ENCODE measurements at places on chromosomes 1 and 21.
A peak's percentile ranks its signal among the peaks of the same experiment; 100 is the strongest.

DNA sequence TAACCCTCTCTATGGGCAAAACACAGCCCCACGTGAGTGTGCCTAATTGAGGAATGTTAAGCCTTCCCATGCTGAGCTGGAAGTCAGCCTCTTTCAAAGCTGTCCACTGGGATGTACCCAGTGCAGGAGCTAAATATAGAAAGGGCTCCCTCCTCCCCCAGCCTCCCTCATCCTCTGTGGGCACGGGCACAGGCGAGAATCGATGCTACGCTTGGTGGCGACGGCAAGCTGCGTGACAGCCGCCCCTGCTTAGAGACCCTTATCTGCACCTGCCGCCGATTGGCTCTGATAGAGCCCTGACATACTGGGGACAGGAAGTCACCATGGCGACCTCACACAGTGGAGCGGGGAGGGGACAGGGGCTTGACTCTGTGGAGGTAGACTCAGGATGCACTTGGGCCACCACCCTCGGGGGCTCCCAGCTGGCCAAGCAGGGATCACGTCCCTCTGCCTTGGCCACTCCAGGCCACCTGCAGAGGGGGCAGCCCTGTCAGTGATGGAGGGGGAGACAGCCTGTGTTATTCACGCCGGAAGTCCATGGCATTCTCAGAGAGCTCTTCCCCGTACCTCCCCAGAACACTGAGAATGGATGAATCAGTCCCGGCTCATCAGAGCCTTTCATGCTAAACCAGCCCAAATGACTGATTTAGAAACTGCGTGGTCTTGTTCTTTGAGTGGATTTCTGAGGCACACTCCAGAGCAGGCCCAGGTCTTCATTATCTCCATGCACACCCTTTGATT is 84.8 kb downstream of the KCND3 start:
- DNase-seq: no peak

DNA sequence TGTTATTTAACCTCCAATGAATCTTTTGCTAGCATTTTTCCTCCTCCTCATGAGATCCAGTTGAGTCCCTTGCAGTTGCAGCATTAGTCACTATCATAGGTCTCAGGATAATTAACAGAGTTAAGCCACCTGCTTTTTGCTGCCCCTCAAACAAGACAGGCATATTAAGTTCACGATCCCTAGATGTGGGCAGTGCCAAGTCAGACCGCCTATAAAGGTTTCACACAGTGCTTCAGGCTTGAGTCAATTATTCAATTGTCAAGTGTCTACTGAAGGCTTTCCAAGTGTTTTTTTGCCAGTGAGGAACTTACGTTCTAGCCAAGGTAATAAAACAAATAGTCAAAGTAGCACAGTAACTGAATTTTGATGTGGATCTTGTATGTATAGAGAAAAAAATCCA is 175.0 kb downstream of the DAB1 start:
- DNase-seq: no peak

GRCh38 chr1:15757575-15758342 is 836 bp upstream of the FBLIM1 start:
- DNase-seq: no peak

DNA sequence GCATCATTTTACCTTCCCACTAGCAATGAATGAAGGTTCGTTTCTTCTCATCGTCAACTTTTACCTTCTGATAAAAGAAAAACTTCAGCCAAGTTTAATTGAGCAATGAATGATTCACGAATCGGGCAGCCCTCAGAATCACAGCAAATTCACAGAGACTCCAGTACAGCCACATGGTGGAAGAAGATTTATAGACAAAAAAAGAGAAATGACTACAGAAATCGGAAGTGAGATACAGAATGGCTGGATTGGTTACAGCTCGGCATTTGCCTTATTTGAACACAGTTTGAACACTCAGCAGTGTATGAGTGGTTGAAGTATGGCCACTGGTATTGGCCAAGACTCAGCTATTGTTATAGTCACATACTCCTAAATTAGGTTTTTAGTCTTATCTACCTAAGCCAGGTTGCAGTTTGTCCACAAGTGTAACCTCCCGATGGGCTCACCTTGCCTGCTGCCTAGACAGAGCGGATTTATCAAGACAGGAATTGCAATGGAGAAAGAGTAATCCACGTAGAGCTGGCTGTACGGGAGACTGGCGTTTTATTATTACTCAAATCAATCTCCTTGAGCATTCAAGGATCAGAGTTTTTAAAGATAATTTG is 15.3 kb downstream of the AK4 start:
- no peak for DNase-seq

GRCh38 chr1:159211331-159212136 is 6.9 kb downstream of the ACKR1 start:
- DNase-seq: no peak

- no peak for DNase-seq
Observed at GRCh38 chr1:235106457-235106856, 22.2 kb downstream of the TOMM20 start.

DNA sequence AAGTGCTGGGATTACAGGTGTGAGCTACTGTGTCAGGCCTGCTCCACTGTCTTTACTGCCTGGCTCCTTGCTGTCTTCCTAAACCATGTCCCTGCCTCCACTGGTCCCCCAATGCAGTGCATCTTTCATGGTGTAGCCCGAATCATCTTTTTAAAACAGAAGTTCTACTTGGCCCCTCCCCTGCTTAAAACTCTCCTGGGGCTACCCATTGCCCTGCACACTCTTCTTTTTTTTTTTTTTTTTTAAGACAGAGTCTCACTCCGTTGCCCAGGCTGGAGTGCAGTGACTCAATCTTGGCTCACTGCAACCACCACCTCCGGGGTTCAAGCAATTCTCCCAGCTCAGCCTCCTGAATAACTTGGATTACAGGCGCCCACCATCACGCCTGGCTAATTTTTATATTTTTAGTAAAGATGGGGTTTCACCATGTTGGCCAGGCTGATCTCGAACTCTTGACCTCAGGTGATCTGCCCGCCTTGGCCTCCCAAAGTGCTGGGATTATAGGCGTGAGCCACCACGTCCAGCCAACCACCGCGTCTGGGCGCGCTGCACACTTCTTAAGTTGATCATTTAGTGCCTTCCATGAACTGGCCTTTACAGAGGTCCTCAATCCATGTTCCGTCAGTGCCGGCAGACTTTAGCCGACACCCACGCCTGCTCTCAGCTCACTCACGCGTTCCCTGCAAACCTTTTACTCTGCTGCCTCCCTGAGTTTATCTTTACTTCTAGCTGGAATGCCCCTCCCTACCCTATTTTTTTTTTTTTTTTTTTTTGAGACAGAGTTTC is 2.4 kb downstream of the FCN3 start:
- DNase-seq: no peak

DNA sequence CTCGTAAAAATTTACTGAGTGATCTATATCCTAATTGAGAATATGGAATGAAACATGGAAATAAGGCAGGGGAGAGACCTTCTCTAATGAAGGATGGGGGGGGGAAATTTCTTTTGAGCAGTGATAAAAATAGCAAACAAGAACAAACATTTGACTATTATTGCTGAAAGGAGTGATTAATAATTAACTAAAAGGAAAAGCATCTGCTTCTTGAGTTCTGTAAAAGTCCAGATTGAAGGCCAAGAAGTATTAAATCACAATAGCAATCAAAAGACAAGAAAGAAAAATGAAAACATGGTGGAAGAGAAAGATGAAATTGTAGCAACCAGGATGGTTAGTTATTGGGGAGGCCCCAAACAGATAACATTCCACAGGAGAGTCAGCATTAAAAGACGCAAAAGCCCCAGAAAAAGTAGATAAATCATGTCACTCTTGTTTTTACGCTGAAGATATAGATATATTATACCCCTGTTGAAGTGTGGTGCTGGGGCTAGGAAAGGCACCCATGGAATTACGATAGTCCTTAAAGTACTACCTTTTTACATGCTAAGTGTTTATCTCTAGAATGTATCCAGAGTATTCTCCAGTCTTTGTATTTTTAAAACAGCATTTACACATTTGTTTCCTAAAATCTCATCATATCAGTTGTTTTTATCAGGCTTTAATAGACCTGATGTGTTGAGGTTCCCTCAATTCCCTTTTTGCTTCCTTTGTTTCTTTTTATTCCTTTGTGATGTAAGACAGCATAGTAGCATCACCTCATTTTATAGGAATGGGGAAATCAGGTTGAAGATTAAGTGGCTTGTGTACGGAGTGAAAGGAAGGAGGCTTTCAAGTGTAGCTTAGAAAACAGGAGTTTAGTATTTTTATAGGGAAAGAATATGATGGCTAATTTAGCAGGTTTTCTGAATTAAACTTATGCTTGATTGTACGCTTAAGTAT is 28.9 kb downstream of the DISP1 start:
- no peak for DNase-seq

GRCh38 chr1:213279410-213279809 is 228.4 kb downstream of the RPS6KC1 start:
- DNase-seq: no peak

DNA sequence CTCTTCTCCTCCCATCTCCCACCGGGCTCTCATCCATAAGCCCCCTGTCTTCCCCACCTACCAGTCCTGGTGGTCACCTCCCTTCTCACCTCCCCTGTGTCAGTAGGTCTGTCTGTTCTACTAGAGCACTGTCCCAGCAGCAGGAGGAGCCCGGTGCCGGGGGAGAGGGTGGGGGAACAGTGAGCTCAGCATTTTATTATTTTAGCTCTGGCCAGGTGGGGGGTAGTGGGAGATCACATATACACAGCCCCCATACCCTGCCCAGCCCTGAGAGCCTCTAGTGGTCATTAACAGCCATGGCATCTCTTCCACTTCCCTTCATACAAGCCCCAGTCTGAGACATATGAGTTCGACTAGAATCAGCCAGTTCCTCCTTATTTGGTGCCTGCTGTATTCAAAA is at the start of gene TMOD4:
Gene TMOD4, minus strand, starts transcription at position 119 of the 400 bp plus-strand sequence. CDS start 1,106 bp downstream, outside the sequence.
- DNase-seq: no peak

GRCh38 chr1:21952786-21953520 is 15.8 kb upstream of the HSPG2 start:
- no peak for DNase-seq

- DNase-seq: no peak
Observed at GRCh38 chr1:209850342-209850979, 22.7 kb downstream of the UTP25 start.

DNA sequence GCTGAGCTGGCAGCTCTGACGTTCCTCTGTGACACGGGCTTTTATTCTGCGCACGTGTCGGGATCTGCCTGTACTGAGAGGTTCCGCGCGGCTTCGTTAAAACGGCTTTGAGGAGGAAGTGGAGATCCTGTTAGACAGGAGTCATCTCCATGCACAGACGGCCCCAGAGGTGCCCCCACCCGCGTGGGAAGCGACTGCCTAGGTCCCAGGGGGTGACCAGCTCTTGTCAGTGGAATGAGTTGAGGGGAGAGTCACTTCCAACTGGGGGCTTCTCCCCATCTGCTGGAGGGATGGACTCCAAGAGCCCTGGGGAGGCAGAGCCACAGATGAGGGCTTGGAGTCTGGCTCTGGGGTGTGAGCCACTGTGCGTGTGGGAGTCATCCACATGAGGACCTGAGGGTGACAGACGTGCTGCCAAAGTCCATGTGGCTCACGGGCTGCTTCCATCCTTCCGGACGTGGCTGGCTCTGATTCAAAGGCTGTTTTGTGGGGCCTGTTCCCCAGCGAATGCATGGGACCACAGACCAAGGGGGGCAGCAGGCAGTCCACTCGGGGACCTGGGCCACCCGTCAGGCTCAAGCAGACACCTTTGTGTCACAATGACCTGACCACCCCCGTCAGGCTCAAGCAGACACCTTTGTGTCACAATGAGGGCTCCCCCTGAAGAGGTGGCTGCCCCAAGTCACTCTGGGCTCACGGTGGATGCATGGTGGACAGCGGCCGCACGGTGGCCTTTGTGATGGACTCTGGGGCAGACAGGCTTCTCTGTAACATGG is 26.8 kb downstream of the PTTG1IP start:
- DNase-seq: peak; percentile 85

DNA sequence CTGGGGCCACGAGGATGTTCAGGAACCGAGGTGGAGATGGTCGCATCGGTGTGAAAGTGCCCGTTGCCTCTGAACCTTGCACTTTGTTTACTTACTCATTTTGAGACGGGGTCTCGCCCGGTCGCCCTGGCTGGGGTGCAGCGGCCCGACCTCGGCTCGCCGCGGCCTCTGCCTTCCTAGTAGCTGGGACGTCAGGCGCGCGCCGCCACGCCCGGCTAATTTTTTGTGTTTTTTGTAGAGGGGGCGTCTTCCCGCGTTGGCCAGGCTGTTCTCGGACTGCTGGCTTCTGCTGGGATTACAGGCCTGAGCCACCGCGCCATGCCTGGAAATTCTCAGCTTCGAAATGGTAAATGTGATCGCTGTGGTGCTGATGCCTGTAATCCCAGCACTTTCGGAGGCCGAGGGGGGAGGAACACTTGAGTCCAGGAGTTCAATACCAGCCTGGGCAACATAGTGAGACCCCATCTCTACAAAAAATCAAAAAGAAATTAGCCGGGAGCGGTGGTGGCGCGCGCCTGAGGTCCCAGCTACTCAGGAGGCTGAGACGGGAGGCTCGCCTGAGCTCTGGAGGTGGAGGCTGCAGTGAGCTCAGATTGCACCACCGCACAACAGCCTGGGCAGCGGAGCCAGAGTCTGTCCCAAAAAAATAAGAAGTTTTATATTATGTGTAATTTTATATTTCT is 684 bp upstream of the MRPL20 start:
- no peak for DNase-seq

- DNase-seq: no peak
Observed at GRCh38 chr1:234000557-234001041, 96.1 kb downstream of the SLC35F3 start.

GRCh38 chr1:7688659-7689058 is 82.4 kb upstream of the VAMP3 start:
- DNase-seq: no peak

DNA sequence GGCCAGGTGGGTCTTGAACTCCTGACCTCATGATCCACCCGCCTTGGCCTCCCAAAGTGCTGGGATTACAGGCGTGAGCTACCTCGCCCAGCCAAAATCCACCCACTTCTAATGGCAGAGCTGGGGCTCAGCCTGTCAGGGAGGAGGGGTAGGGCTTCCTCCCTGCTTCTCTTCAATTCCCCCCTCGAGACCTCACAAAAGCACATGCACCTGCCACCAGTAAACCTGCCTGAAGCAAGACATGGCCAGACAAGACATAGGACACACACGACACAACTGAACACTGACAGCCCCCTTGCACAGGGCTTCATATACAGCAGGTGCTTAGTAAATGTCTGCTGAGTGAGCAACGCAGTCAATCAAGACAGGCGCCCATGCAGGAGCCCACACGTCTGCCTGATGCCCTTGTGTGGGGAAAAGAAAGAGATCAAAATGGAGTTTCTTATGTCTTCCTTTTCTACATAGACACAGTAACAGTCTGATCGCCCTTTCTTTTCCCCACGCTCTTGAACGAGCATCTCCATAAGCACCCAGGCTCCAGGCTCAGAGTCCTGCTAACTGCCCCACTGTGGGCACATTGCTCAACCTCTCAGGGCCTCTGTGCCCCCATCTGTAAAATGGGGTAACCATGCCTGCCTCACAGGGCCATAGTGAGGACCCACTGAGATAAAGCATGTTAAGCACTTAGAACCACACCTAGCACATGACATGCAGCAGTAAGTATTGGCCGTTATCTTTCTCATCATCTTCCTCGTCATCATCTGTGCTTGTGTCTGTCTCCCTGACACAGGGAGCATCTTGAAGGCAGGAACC is 8.8 kb downstream of the SDC3 start:
- no peak for DNase-seq

GRCh38 chr1:167670563-167670962 is 40.5 kb downstream of the RCSD1 start:
- no peak for DNase-seq

- peak; percentile 86 for DNase-seq
Observed at GRCh38 chr1:63691701-63692425, 82.0 kb upstream of the ROR1 start.

- no peak for DNase-seq
Observed at GRCh38 chr1:238916828-238917227, 469.5 kb upstream of the CHRM3 start.

GRCh38 chr1:44036409-44037139 is 5.3 kb upstream of the SLC6A9 start:
- peak; percentile 86 for DNase-seq
